Thymus (tissue), 14 donors: ENCODE measurements at places on chromosomes 16 and 17. TPM values are rescaled to one million over a fixed set of nuclear protein-coding genes. Genes with fewer than 3 reads are reported as not detected.

DNA sequence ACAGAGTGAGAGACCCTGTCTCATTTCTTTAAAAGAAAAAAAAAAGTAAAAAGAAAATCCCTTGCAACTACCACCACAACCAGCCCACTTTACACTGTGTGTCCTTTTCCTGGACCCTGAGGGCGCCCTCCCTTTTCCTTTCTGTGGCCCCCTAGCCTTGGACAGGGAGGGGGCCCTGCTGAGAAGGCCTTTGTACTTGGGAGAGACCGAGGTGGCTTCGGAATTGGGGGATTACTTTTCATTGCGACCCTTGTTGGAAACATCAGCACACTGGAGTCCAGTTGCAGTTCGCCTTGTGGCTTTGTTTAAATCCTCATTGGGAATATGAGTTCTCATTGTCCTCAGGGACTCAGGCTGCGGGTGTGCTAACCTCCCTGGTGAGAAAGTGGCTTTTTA, 9.4 kb upstream of the DNASE1 start:
- no peak for DNase-seq
- no peaks in the 10 kb centered on the region for H3K27me3 ChIP-seq
- H3K4me3 ChIP-seq, result no peak overlapping the region
- no peaks in the 10 kb centered on the region for H3K4me1 ChIP-seq
- peaks cover 40% of the 10 kb centered on the region for H3K36me3 ChIP-seq

- peak overlapping the region; percentile 51 for H3K4me3 ChIP-seq
- no peaks in the 10 kb centered on the region for H3K36me3 ChIP-seq
- DNase-seq, result no peak
- H3K27me3 ChIP-seq, result peaks cover 76% of the 10 kb centered on the region
These were observed 12.7 kb downstream of the TBX2 start for GRCh38 chr17:61412143-61412859.

DNA sequence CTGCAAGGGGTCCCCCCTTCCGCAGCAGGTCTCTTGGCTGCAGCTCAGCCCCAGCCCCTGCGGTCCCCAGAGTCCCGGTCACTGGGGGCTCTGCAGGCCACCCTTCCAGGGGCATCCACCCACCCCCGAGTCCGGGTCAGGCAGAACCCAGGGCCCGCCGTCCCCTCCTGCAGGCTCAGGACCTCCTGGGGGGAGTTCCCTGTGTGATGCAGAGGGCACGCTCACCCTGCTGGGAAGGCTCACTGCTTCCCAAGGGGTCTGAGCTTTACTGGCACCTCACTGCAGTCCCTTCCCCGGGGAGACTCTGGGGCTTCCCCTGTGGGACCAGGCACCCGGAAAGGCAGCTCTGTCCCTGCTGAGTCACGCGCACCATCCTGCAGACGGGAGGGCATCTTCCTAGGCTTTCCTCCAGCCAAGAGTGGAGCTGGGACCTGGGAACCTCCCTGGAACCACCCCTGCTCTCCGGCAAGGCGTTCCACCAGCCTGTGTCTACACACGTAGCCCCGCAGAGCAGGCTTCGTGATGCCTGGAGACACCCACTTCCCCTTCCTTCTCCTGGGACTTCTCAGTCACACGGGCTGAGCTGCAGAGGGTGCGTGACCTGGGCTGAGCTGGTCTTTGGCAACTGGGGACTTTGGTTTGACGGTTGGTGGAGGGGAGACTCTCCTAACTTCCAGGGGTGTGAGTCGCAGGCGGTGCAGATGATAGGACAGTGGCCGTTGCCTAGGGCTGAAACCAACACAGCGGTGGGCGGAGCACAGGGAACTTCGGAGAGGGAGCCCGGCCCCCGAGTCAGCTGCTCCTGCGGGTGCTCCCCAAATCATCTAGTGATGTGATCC, 23.4 kb downstream of the SLC25A10 start:
- no peak overlapping the region for H3K27ac ChIP-seq
- no peak for DNase-seq
- H3K36me3 ChIP-seq, result no peaks in the 10 kb centered on the region
- H3K27me3 ChIP-seq, result peaks cover 3% of the 10 kb centered on the region

GRCh38 chr17:42378359-42378958, 9.8 kb downstream of the STAT3 start:
- H3K36me3 ChIP-seq, result no peaks in the 10 kb centered on the region
- H3K4me3 ChIP-seq, result peak overlapping the region; percentile 9
- no peaks in the 10 kb centered on the region for H3K27me3 ChIP-seq
- peaks cover 11% of the 10 kb centered on the region for H3K4me1 ChIP-seq
- no peak for DNase-seq
- no peak overlapping the region for H3K27ac ChIP-seq

DNA sequence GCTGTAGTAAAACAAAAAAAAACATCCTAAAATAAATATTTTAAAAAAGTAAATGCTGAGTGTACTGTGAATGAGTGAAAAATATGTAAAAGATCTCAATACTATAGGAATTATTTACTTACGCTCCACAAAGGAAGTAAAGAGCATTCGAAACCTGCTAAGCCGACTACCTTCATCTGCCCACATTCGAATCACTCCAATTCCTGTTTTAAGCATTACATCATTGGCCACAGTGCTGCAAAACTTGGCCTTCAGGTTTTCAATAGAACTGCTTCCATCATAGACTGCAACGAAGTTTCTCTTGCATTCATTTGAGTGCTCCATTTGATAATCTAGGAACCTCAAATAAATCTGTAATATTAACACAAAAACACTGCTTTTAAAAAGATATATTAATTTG, 34.4 kb downstream of the NETO2 start:
- H3K4me3 ChIP-seq, result no peak overlapping the region
- no peak for DNase-seq
- no peak overlapping the region for H3K27ac ChIP-seq
- no peaks in the 10 kb centered on the region for H3K36me3 ChIP-seq

WFDC1 gene
- 0.52 TPM for total RNA-seq
